ENCODE measurements at places on chromosomes 11 and 22.

DNA sequence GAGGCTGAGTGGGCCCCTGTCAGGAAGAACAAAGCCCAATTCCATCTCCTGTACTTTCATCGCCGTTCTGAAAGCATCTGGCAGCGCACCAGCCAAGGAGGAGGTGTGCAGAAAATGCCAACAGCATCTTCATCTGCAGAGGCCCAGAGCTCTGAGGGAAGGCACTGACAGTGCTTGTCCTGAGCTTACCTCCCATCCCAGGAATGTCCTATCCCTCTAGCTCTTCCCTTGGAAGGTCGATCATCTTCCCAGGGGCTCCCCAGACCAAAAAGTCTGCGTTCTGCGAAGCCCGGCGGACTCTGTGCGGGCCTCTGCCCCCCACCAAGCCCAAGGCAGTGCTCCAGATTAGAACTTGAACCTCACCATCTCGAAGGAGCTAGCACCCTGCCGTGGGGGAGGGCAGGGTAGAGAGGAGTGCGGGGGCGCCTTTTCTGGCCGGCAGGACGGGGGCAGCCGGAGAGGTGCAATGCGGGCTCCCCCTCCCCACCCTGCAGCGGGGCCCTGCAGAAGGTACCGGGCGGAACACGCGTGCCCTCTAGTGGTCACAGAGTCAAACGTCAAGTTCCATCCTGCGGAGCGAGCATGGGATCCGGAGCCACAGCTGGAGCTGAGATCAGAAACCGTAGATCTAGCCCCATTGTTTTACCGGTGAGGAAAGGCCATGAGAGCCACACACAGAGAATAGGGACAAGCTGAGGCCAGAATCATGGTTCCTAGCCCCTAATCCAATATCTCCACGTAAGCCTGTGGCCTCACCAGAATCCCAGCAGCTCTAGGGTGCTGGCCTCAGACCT, 5.0 kb downstream of the SCN2B start:
- peak; percentile 79 for DNase-seq

GRCh38 chr11:65931773-65932557, 12.7 kb downstream of the DRAP1 start:
- no peak for DNase-seq

- no peak for DNase-seq
These were observed 49.2 kb downstream of the CWC15 start for GRCh38 chr11:94924171-94924572.

GRCh38 chr22:22045571-22046335, 63.2 kb upstream of the TOP3B start:
- no peak for DNase-seq
